ENCODE measurements at places on chromosomes 16 and 17.

DNA sequence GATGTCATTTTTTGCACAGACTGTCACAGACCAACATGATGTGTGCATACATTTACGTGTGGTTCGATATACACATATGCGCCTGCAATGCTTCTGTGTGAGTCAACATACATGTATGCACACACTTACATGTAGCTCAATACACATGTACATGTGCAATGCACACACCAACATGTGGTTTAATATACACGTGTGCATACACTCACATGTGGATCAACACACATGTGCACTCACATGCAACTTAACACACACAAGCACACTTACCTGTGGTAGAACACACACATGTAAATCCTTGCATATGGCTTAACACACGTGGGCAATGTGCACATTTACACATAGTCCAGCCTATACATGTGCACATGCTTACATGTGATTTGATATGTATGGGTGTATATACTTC is 97.5 kb downstream of the CYLD start:
- no peak for DNase-seq

GRCh38 chr16:80092681-80093080 is 448.1 kb upstream of the DYNLRB2 start:
- no peak for DNase-seq

GRCh38 chr17:5399767-5400166 is 19.7 kb downstream of the NUP88 start:
- DNase-seq = no peak

DNA sequence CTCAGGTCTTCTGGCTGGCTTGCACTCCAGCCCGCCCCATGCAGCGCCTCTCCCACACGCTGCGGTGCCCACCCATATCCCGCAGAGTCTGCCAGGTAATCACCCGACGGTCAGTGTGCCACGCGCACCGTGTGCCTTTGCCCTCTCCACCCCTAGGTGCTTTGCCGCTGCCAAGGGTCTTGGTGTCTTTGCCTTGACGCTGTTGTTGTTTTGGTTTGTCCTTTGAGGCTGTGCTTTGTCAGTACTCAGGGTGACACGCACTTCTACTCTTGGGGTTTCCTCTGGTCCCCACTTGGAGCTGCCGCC is 30.1 kb downstream of the UBN1 start:
- no peak for DNase-seq

GRCh38 chr16:74305978-74306784 is 9.6 kb downstream of the PSMD7 start:
- DNase-seq = no peak

DNA sequence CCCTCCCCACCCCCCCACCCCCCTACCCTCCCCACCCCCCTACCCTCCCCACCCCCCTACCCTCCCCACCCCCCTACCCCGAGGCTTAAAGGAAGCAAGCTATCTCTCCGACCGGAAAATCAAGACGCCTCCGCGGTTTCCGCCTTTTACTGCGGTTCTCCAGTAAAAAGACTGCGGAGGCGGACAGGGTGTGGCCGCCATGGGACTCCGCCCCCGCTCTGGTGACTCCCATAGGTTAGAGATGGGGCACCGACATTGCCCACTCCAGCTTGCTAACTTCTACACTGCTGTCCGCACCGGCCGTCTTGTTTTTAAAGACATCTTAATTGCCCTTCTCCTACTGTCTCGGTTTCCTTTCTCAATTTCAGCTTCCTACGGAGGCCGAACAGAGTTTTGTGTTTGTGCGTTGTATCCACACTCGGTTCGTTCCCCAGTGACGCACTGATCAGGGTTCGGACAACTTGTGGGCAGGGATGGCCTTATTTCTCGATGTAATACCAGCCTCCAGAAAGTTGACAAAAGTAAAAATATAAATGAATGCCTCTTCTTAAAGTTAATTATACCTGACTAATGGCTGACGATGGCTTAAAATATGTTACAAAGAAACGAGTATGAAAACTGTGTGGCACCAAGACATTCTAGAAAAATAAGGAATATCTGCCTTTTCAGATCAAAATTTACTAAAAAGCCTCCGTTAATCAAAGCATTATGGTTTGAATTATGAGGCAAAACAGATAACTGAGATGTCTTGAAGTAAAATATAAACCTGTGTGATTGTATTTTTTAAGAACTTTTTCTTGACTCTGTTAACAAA is 1.1 kb upstream of the ZNF200 start:
- no peak for DNase-seq

GRCh38 chr16:69318911-69319289 is 7.8 kb downstream of the VPS4A start:
- DNase-seq = no peak

DNA sequence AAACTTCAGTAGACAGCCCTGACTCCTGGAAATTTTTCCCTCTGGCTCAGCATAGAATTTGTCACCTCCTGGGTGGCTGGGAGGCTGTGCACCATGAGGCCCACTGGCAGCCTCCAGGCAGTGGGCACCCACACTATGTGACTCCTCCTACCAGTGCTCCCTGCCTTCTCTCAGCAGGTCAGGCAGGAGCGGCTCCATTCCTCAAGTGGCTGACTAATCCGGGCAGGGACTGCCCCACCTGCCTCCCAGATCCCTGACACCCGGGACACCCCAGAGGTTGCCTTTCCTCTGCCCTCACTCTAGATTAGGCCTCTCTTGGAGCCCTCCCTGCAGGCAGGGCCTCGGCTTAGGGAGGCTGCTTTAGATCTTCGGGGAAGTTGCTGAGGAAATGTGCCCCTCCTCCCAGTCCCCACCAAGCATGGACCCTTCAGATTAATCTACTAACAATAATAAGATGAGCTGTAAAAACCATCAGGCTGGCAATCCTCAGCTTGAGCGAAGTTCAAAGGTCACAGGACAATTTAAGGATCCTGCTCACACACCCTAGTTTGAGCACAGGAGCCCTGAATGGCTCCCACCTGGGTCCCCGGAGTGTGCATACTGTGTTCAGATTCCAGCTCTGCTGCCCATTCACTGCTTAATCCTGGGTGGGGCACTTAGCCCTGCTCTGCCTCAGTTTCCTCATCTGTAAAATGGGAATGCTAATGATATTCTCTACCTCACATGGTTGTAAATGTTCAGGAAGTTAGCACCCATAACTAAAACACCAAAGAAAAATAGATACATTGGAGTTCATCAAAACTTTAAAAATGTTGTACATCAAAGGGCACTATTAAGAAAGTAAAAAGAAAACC is 10.0 kb upstream of the MYCBPAP start:
- no peak for DNase-seq

- no peak for DNase-seq
Observed at GRCh38 chr17:1077581-1077985, 80.7 kb downstream of the TIMM22 start.

GRCh38 chr16:79263425-79263824 is 337.1 kb downstream of the MAF start:
- no peak for DNase-seq

Measured in SW 1271 (cell line).